Stimulated activated CD4-positive, alpha-beta T cell treated with anti-CD3 and anti-CD28 coated beads, Interleukin-2, amount 100 ng/mL, for 4 hours (primary cell): ENCODE measurements at places on chromosomes 2 and 18.

DNA sequence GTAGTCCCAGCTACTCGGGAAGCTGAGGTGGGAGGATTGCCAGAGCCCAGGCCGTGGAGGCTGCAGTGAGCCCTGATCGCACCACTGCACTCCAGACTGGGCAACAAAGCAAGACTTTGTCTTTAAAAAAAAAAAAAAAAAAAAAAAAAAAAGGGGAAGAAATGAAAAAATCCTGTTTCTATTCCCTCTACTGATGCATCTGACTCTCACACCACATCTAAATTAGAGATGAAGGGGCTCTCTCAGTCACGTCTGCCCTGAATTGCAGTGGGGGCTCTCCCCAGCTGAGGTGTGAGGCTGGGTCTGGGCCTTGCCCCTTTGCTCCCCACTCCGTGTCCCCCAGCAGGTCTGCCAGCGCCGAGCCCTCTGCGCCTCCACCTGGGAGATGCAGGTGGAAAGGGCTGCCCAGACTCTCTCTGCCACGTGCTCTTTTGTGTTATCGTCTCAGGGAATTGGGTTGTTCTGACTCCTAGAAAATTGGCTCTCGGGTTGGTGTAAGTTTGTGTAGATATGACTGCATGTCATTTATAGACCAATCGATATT, 30.2 kb downstream of the TRAPPC12 start:
- no peak for DNase-seq

DNA sequence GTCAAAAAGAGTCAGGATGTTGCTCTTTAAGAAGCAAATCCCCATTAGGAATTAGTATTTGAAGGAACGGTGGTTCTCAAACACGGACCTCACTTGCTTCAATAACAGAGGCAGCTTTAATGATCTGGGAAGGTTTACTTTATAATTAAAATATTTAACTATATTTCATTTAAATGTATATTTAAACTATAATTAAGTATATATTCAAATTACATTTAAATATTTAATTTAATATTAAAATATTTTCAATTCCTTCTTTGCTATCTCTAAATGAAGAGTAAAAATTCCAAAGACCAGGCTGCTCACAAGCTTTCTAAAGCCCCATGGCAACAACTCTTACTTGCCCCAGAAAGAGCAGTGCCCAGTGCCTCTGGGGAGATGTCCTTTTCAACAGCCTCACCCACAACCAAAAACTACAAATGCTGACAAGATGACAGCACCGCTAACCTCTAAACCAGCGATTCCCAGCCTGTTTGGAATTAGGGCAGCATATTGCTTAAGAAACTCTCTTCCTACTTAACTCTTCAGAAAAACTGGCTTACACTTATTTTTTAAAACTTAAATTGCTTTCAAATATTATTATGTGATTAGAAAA, 62.9 kb upstream of the POU3F3 start:
- no peak for DNase-seq

DNA sequence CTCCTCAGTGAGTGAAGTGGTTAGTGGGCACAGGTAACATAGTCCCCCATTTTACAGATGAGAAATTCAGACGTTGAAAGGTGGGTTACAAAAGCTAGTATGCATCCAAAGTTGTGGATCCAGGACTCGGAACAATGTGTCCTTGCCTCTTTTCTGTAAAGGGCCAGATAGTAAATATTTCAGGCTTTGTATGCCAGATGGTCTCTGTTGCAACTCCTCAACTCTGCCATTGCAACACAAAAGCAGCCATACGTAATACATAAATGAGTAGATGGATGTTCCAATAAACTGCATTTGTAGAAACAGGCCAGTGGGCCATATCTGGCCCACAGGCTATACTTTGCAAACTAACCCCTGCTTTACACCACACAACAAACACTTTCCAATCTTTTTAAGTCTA, 166.6 kb upstream of the PKDCC start:
- DNase-seq: no peak

- DNase-seq: no peak
Measured at GRCh38 chr2:198774576-198774975, 683.2 kb downstream of the SATB2 start.

GRCh38 chr2:72235497-72236415, 88.1 kb upstream of the CYP26B1 start:
- DNase-seq: no peak

DNA sequence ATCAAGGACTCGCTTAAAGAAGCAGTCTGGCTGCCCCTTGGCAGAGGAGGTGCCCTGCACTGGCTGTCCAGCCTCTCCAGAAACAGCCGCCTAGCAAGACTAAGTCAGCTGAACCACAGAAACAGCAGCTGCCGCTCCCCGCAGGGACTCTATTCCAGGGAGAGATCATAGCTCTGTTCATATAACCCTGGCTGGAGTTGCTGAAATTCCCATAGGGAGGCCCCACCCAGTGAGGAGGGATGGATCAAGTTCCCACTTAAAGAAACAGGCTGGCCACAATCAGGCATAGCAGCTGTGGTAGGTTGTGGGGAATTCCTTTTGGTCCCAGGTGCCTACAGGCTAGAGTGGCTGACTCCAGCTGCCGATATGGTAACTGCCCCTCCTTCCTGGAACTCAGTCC, 74.2 kb upstream of the MC4R start:
- no peak for DNase-seq

DNA sequence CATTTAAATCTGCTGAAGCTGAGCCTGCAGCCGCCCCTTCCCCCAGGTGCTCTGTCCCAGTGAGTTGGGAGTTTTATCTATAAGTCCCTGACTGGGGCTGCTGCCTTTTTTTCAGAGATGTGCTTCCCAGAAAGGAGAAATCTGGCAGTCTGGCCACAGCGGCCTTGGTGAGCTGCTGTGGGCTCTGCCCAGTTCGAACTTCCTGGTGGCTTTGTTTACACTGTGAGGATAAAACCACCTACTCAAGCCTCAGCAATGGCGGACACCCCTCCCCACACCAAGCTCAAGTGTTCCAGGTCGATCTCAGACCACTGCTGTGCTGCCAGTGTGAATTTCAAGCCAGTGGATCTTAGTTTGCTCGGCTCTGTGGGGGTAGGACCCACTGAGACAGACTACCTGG, 97.3 kb downstream of the ACAA2 start:
- DNase-seq: no peak

DNA sequence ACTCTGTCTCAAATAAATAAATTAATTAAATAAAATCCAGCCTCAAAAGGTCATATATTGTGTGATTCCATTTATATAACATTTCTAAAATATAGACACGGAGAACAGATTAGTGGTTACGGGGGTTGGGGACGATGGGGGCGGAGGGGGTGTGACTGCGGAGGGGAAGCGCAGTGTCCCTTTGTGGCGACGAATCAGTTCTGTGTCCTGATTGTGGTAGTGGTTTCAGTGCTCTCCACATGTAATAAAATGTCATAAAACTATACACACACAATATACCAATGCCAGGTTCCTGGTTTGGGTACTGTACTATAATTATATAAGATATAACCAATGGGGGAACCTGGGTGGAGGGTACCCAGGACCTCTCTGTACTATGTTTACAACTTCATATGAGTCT, 186.4 kb downstream of the ANAPC1 start:
- no peak for DNase-seq

GRCh38 chr2:100257939-100258338, 64.4 kb downstream of the LONRF2 start:
- no peak for DNase-seq

DNA sequence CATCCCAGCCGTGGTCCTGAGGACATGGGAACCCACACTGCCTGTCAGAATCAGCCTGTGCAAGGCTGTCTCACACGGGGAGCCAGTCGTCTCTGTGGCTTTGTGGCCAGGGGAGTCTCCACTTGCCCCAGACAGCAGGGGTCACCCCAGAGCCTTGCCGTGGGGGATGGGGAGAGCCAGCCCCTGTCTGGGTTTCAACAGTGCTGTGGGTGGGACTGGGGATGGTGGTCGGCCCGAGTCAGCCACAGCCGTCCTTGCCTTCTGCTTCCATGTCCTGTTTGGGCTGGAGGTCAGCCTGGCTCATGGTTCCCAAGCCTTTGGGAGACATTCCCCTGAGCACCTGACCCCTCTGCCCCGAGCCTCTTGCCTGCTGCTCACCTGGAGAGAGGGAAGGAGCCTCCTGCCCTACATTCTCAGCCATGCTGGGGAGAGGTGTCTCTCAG, 19.6 kb downstream of the GPR35 start:
- no peak for DNase-seq

DNA sequence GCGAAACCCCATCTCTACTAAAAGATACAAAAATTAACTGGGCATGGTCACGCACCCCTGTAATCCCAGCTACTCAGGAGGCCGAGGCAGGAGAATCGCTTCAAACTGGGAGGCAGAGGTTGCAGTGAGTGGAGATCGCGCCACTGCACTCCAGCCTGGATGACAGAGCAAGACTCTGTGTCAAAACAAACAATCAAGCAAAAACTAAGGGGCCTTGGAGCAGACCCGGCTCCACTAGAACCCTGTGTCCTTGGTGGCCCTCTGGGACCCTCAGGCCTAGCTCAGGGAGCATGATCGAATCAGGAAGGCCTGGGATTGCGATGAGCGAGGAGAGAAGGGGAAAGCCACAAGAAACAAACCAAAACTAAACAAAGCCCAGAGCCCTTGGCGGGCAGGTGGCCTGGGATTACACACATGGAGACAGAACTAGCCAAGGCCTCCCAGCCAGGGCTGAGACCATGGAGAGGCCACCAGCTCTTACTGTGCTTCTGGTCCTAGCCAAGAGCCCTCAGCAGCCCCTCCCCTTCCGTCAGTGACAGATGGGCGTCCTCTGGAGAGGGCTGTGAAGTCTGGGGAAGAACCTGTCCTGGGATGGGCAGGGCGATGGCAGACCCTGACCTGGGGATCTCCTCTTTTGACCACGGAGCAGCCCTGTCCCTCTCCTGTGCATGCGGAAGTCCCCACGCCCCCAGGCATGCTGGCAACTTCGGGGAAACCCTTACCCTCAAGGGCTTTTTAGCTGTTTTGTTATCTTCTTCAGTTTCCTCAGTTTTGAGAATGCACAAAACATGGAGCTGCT, 27.4 kb upstream of the CATIP start:
- DNase-seq: no peak

DNA sequence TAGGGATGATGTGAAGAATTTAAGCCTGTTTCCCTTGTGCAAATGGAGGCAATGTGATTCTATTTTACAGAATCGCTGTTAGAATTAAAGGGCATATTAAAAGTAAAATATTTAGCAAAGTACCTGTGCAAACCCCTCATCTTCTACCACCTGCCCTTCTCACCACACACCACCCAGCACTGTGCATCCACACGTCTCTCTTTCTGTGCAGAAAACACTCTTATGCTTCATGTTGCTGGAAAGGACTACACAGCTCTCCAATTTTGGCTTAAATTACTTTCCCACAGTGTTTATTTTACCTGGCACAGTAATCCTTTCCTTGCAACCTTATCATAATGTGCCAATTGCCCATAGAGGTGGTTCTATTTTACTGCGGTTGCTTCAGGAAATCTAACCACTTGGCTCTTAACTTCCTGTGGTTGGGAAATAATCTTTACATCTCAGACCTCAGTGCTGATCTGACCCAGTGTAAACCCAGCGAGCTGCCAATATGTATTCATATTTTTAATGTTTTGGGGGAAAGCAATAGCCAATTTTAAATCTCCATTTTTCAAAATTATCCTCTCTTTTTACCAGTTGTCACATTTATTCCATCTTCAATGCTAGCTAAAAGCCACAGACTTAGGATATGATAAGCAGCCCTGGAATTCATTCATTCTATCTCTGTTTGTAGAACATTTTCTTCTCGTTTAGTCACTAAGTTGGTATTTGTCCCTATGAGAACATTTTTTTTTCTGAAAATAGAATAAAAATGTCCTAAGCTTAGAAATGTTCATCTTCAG, 250.9 kb downstream of the DSEL start:
- no peak for DNase-seq

DNA sequence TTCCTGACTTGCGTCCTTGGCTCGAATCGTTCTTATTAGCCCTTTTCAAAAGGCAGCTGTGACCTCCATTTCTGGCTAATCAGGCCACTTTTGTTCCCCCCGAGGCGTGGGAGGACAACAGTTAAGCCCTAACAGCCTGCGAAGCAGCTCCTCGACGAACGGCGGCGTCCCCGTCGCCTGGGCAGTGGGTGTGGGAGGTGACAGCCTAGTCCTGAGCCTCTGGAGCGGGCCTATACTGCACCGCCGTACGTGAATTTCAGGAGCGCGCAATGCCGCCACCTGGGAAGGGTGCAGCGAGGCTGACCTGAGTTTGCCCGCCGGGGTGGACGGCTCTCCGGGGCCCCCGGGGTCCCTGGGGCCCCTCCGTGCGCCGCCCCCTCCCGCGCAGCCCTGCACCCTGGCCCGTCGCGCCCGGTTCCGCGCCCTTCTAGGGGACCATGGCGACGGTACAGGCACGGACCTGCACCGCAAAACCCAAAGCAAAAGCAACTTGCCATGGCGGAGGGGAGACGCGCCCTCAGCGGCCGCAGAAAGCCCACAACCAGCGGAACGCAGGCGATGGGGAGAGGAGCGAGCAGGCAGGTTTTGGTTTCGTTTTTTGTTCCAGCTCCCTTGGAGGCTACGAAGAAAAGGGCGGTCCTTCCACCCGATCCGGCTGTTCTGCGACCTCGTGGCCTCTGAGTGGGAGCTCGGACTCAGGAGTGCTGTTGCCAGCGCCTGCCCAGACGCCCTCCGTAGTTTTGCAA, at the start of gene RBM43:
TSS of gene RBM43 (minus strand) at position 633 of the 746 bp plus-strand sequence. CDS start at position 497, 136 bp downstream.
- peak; percentile 74 for DNase-seq

DNA sequence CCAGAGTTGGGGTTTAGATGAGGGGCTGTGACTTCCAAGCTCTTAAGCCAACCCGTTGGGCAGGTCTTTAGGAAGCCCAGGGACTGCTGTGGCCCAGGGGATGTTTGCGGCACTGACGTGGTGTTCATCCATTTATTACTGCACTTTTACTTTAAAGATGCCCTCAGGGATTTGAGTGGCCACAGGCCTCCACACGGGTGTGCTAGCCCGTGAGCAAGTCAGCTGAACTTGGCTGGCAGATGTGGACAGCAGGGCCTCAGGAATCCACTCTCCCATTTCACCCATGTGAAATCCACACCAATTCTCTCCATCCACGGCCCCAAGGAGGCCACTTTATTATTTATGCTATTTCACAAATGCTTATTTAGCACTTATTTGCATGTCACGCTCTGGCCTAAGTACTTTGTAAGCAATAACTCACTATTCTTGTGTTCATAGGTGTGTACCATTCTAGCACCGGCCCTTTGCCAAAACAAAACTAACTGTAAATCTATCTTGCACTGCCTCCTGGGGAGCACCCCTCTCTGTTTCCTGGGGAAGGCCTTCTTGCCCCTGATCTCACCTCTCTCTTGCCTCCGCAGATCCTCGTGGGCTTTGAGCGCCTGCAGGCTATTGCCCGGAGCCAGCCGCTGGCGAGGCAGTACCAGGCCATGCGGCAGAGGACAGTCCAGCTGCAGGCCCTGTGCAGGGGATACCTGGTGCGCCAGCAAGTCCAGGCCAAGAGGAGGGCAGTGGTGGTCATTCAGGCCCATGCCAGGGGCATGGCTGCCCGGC, 39.1 kb upstream of the GPR17 start:
- no peak for DNase-seq

DNA sequence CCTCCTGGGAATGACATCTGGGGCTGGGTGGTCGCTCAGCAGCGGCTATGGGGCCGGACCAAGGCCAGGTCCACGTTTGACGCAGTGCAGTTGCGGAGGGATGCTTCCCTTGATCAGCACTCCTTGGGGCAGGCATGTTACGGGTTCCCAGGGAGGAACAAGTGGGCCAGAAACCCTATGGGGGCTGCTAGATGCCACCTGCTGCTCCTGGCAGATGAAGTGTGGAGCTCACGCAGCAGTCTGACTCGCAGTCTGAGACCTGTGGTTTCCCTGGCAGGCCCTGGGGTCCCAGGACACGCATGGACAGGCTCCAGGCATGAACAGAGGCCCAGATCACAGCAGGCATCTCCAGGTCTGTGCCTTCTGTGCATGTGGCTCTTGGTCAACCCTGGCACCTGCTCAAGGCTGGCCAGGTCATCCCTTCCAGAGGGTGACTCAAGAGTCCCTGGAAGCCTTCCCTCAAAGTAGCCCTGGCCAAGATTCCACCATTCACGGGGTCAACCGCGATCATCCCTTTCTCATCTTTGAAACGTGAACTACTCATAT, 20.0 kb downstream of the KCNF1 start:
- DNase-seq: no peak
